ENCODE measurements at places on chromosomes 6 and 20. TPM values are rescaled to one million over a fixed set of nuclear protein-coding genes. Genes with fewer than 3 reads are reported as not detected.

RAB23 gene
- 10.8 TPM for total RNA-seq

NMBR gene
- total RNA-seq = 0.29 TPM

PRR3 gene
- 12.1 TPM for total RNA-seq

POLR1C gene
- 38.7 TPM for total RNA-seq

BPIFB1 gene
- 1.0 TPM for total RNA-seq

GABRR1 gene
- total RNA-seq = not detected

GCM1 gene
- total RNA-seq = not detected

SNAP25 gene
- 1.6 TPM for total RNA-seq

TUBB2B gene
- total RNA-seq = 4.2 TPM

SGK2 gene
- 4.1 TPM for total RNA-seq

ARMC2 gene
- 7.9 TPM for total RNA-seq

CALHM6 gene
- 9.1 TPM for total RNA-seq

SNX9 gene
- 61.6 TPM for total RNA-seq

SLC4A11 gene
- total RNA-seq = 0.48 TPM

KCNB1 gene
- total RNA-seq = 21.8 TPM

SOX18 gene
- total RNA-seq = 1.8 TPM

SSTR4 gene
- total RNA-seq = not detected

SLC35D3 gene
- not detected for total RNA-seq

DPPA5 gene
- not detected for total RNA-seq

RIMS4 gene
- 0.96 TPM for total RNA-seq

SYCP2L gene
- total RNA-seq = 2.0 TPM

LINC00237 gene
- total RNA-seq = not detected

SRSF12 gene
- total RNA-seq = 1.8 TPM

All from breast epithelium (tissue), 4 donors.